ENCODE measurements at places on chromosomes 11 and 22.

DNA sequence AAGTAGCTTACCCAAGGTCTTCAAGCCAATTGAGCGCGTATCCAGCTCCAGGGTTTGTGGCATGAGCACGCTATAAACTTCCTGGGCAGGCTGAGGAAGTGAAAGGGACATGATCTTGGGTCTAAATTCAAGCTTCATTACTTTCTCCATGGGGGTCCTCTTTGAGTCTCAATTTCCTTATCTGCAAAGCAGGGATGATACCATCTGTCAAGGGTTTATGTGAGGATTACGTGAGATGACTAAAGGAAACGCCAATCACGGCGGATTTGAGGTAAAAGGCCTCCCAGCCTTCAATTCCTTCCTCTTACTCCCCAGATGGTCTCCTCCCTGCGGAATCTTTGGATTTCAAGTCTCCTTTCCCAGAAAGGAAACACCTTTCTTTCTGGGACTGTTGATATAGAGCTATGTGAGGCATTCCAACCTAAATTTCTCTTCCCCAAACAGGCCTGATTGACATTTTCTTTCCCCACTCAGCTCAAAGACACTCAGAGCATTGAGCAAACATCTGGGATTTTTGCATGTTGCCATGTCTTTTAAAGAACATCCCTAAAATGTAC lies 474.4 kb downstream of the INSC start:
- DNase-seq: no peak

DNA sequence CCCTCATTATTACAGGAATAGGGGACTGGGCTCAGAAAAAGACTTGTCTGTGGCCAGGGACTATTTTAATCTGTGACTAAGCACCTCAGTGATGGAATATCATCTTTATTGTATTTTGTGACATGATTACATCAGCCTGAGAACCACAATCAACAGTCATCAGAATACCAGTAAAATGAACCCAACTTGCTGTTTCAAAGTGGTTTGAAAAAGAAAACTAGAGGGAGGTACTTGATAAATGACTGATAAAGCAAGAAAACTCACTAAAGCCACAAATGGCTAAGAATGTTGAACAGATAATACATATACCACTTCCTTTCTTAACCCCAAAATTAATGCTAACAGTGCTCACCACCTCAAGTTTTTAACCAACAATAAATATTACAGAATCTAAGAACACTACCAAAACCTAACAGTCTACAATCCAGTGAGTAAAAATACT lies 155.7 kb downstream of the ATG16L2 start:
- DNase-seq: no peak

DNA sequence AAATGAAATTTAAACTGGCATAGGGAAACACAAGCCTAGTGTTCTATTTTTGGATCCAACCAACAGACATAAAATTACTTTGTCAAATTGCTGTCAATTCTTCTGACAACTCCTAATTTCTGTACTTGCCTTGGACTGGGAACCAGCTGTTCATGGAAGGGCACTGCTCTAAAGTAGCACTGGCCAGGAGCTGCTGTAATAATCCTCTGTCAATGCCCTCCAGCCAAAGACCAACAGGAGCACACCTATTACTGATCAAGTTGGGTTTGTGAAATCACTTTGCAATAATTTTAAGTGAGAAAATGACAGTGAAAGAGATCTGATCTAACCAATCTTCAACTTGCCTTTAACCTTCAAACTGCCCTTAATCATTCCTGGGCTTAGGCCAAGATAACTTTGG lies 18.9 kb upstream of the TMEM123 start:
- DNase-seq: no peak

GRCh38 chr22:43500792-43501785 lies 89.3 kb downstream of the MPPED1 start:
- DNase-seq: no peak

DNA sequence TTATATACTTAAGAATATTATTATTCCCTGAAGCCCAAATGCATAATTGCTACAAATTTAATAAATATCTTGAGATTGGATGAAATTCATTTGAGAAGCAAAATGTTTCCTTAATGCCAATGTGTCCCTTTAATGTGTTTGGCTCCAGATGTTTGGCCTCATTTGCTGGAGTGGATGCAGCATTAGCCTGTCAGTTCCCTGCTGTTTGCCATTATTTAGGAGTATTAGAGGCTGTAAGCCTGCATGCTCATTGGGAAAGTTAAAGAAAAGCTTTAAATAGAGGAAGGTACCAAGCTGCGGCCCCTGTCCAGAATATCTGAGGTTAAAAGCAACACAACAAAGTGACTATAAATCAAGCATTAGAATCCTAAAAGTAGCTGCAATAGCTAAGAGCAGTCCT lies 54.8 kb upstream of the PITPNB start:
- DNase-seq: no peak

- DNase-seq: no peak
Measured at GRCh38 chr11:15106201-15106965, 8.3 kb upstream of the INSC start.

GRCh38 chr11:78248903-78249302 lies 60.2 kb downstream of the USP35 start:
- DNase-seq: no peak

DNA sequence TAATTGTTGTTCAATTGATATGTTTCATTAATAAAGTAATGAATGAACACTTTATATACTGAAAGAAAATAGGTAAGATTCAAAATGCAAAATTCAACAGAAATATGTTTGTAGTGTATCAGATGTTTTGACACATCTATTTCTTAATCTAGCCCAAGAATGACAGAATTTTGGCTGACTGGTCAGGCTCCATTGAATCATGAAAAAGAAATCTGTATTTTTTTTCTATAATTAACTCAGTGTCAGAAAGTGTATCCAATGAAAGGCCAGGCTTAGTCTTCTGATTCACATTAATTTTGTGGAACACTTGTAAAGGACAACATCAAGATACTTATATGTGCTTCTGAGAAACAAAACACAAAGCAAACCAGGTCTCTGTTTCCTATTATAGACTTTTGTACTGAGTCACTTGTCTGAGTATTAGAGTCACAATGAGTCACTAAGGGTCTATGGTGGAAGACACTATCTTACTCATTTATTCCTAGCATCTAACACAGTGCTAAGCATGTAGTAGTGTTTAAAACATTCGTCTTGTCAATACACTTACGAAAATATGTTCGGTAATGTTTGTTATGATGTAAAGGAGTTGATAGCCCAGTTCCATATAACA lies 297.7 kb upstream of the CCDC90B start:
- no peak for DNase-seq

GRCh38 chr11:2374456-2375201 lies 2.5 kb upstream of the CD81 start:
- no peak for DNase-seq

- DNase-seq: no peak
Measured at GRCh38 chr11:69912161-69912910, 93.1 kb upstream of the FGF3 start.

- DNase-seq: no peak
Measured at GRCh38 chr11:117606211-117606610, 190.8 kb downstream of the DSCAML1 start.
